Stimulated activated CD8-positive, alpha-beta memory T cell treated with anti-CD3 and anti-CD28 coated beads, Interleukin-15, amount 100 ng/mL, for 4 hours (primary cell): ENCODE measurements at places on chromosomes 2 and 18.
A peak's percentile ranks its signal among the peaks of the same experiment; 100 is the strongest.

DNA sequence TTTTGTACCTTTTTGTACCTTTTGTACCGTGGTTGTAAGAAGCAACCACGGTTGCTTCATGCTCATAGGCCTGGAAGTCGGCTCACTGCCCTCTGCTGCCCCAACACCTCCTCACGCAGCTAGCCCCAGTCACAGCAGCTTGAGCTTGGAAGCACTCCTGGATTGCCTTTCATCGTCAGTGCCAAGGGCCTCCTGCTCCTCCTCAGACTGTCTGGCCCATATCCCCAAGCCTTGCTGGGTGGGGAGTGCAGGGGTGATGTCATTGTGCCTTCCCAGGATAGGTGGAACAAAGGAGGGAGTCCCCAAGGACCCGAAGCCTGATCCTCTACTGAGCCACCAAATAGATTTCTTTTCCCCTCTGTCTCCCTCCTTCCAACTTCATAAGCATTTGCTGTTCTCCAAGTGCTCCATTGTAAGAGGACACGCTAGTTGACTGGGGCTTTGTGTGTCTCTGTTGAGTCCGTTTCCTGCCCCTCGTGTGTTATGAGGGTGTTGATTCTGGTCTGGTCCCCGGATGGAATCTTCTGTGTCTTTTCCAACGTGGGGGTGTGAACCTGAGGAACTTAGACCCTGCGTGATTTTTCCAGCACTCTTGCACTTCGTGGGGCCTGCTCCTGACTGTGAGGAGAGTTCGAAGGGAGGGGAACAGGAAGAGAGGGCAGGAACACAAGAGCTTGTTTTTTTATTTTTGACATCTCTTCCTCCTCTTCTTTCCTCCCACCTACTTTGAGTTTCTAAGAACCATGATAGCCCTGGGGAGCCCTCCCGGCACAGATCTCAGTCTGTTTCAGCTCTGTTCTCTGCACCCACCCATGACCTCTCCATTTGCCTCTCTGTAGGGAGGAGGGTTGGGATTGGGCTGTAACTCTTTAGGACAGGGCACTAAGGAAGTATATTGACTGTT, 127.2 kb upstream of the EML6 start:
- no peak for DNase-seq

DNA sequence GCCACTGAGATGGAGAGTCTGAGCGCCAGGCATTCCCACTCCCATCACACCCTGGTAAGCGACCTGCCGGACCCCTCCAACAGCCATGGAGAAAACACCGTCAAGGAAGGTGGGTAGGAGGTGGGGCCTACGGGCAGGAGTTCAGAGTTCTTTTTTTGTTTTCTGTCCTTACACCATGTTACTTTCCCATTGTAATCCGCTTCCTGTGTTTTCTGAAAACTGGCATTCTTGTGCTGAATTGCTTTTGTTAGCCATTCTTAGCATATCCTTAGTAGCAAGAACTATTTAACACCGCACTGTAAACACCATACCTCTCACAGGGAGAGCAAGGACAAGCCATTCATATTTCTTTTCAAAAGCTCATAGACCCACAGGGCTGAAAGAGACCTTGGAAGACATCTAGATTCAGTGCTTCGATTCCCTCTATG, 46.2 kb downstream of the UNC80 start:
- DNase-seq, result no peak

- DNase-seq, result no peak
Observed at GRCh38 chr2:172248381-172248780, 145.7 kb upstream of the DLX2 start.

- DNase-seq, result no peak
Observed at GRCh38 chr2:39413063-39413737, 23.9 kb downstream of the MAP4K3 start.

- DNase-seq, result no peak
Observed at GRCh38 chr18:1585881-1586488, 681.3 kb downstream of the ADCYAP1 start.

DNA sequence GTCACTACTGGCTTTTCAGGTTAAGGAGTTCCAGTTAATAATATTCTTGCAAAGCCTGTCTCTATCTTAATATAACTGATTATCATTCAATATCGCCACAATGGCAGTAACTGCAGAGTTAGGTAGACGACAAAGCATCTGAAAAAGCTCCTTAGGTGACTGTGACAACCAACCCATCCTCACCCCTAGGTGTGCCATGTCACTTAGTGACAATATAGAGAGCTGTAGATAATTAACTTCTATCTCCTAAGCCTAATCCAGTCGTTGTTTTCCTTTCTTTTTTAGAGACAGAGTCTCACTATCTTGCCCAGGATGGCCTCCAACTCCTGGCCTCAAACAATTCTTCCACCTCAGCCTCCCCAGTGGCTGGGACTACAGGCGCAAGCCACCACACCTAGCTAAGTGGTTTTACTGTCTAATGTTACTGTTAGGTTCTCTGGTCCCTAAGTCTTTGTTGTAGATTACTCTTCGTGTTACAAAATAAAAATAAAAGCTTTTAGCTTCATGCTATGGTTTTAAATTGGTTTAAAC, 65.2 kb downstream of the SPIRE1 start:
- no peak for DNase-seq

GRCh38 chr2:60324536-60324935, 228.9 kb downstream of the BCL11A start:
- no peak for DNase-seq

GRCh38 chr2:15943378-15944280, 3.3 kb downstream of the MYCN start:
- DNase-seq, result no peak

DNA sequence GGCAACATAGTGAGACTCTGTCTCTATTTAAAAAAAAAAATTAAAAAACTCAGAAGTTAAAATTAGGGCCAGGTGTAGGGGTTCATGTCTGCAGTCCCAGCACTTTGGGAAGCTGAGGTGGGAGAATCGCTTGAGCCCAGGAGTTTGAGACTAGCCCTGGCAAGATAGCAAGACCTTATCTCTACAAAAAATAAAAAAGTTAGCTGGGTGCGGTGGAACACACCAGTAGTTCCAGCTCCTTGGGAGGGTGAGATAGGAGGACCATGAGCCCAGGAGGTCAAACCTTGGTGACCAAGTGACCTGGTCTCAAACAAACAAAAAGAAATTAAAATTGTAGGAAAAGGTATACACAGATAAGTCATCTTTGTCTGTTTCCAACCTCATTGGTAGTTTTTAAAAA, 11.3 kb downstream of the TTLL4 start:
- DNase-seq, result no peak

DNA sequence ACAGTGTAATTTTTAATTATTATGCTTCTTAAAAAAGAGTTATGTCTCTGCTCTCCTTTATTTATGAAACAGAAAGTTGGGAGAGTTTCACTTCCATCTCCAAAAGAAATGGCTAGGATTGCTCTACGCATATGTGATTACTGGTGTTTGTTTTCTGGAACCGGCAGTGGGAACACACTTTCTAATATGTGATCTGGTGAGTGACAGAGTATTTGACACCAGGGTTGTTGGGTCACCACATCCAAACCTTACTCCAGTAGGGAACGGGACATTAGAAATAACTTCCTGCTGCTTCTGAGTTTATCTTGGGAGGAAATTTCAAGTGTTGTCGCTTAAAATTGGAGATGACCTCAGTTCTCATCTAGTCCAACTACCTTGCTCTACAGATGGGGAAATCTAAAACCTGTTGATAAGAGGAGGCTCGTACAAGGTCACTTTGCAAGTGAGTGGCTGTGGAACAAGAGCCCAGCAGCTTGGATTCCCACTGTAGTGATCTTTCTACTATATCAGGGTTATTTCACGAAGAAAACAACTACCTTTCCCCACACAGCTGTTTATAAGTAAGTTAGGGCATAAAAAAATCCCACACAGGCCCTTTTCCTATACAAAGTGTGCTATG, 108.5 kb downstream of the TTC32 start:
- DNase-seq, result no peak

GRCh38 chr2:231452799-231453508, 11.3 kb downstream of the NCL start:
- DNase-seq, result no peak

DNA sequence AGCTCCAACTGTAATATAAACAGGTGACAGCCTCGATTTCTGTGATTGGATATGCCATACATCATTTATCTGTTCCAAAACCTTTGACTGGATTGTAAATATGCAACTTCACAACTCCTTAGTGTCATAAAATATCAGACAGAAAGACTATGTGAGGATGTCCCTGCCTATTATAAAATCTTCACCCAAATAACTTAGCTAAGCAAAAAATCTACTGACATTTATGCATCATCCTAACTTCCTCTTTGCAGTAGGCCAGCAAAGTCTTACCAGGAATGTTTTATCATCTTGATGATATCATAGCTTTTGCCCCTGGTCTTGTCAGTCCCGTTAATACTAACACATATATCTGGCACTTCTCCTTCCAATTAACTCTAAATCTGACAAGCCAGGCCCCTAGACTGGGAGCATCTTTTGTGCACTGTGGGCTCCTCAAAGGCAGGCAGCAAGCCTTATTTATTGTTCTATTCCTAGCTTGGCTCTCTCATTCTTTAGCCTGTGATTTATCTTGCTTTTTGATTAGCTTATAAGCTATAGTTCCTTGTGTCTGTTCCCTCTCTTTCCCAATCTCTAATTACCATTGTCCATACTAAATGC, 356.5 kb upstream of the HNMT start:
- DNase-seq, result no peak

DNA sequence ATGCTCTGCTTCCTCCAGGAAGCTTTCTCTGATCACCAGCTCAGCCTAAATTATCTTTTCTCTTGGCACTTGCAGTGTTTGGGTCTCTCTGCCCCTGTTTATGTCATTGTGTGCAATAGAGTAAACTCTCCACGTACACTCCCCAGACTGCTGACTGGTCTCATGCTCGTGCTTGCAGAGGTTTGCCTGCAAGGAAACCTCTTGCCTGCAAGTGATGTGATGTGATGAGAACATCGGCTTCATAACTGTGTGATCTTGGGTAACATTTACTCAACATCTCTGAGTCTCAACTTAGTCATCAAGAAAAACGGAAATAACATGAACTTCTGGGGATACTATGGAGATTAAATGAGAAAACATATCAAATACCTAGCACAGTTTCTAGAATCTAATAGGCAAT, 92.3 kb downstream of the BIN1 start:
- no peak for DNase-seq

DNA sequence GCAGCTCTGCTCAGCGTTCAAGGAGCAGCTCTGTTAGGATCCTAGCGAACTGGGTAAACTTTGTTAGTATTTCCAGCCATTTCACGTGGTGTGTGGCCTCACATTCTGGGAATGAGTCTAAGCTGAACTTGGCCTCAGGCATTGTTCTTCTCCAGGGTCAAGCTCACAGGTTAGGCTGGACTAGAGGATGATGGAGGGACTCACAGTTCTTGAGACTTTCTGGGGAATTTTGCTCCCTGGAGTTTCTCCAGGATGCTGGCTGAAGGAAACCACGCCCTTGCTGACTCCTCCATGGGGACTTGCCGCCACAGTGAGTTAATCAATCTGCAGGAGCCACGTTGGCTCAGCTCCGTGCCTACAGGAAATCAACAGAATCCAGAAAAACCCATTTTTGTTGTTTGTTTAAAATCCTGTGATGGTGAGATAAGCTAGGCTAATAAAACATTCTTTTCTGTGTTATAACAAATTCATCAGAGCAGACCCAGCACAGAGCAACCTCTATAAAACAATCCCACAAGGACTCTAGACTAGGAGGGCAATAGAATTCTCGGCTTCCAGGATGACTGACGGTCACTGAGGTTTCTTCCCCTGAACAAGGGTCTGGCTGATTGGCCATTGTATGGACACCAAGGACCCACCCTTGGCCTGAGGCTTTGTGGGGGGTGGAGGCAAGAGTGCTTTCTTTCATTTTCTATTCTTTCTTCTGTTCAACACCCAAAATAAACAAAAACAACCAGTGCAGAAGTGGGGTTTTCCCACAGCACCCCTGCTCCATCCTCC, 12.6 kb downstream of the CNDP1 start:
- DNase-seq, result no peak

GRCh38 chr2:190648289-190649034, 421 bp upstream of the NAB1 start:
- DNase-seq, result peak; percentile 86

- DNase-seq, result no peak
Observed at GRCh38 chr18:12460874-12461273, 53.1 kb downstream of the PRELID3A start.

DNA sequence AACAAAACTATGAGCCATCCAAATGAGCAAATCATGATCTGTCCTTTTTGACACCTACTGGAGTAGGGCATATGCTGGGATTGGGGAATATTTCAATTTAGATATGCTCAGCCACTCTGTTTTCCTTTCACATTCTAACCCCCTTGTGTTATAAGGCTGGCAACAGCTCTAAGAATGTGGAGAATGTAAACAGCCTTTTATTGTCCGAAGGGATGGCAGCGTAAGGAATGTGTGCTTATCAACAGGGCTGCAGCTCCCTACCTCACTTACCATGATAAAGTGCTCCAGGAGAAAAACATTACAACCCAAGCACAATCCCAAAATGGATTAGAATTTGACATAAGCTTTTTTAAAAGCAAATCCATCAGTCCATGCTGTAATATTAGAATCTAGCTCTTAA, 2.2 kb downstream of the NXPH2 start:
- DNase-seq, result no peak

DNA sequence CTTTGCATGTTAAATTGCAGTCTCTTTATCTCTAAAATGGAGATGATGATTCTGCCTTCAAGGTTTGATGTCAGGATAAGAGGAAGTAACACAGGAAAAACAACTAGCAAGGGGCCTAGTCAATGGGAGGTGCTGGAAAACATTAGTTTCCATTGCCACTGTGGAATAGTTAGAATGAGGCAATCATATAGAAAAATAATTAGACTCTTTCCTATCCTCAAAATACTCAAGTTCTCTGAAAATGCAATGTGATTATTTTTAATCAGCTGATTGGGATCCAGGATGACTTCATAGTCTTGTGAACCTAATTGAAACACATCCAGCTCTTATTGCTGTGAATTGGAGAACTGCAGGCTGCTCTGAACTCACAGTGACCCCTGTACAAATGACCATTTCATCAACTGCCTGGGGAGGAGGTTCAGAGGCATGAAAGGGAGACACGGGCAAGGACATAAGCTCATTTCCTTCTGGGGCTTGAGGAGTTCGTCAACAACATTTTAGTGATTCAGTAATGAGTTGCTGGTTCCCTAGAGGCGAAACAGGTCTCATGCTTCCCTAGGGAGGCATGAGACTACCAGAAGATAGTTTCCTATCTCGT, 422.5 kb downstream of the LPIN1 start:
- DNase-seq, result no peak

- DNase-seq, result no peak
Observed at GRCh38 chr2:216693414-216694080, 1.8 kb downstream of the IGFBP5 start.

DNA sequence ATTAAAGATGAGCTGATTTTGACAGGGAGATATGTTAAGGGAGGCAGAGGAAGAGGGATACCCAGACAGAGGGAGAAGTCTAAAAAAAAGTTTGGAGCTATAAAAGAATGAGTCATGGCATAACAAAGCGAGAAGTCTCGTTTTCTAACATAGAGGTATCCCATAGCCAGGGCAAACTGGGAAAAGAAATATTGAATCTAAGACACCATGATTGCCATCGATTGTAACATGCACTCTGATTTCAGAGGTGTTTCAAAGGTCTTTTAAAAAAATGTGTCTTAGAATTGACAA, 110.7 kb downstream of the MDH1 start:
- DNase-seq, result no peak
